SW480 (cell line): ENCODE measurements at places on chromosomes 7 and 10.

DNA sequence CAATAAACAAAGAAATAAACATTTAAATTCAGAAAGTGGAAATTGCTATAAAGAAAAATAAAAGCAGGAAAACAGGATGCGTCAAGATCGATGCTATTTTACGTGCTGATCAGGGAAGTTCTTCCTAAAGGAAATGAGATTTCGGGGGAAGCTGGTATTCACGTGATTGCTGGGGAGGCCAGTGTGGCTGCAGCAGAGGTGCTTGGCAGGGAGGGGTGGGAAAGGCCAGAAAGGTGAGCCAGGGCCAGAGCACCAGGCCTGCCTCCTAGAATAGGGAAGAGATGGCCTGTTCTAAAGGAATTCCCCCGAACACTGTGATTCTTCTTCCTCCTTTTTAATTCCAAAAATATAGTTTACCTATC, 923 bp upstream of the CREB3L2 start:
- DNase-seq, result no peak

GRCh38 chr10:118516716-118517115, 78.7 kb downstream of the PRLHR start:
- no peak for DNase-seq

GRCh38 chr7:34850681-34851080, 186.6 kb downstream of the DPY19L1 start:
- DNase-seq, result no peak

GRCh38 chr10:7411671-7412128, 866 bp upstream of the SFMBT2 start:
- DNase-seq, result no peak

DNA sequence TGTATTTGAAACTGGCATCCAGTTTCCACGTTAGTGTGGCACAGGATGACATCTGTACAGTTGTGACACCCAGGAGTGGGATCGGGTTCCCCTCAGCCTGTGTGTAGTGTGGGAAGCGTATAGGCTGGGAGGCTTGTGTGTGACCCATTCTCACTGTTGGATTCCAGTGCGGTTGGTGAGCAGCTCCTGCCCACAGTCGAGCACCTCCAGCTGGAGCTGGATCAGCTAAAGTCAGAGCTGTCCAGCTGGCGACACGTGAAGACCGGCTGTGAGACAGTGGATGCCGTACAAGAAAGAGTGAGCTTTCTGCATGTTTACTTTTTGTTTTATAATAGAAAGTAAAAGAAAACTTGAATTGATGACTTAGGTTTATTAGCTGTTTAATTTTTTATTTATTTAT, 18.7 kb upstream of the GET4 start:
- no peak for DNase-seq

DNA sequence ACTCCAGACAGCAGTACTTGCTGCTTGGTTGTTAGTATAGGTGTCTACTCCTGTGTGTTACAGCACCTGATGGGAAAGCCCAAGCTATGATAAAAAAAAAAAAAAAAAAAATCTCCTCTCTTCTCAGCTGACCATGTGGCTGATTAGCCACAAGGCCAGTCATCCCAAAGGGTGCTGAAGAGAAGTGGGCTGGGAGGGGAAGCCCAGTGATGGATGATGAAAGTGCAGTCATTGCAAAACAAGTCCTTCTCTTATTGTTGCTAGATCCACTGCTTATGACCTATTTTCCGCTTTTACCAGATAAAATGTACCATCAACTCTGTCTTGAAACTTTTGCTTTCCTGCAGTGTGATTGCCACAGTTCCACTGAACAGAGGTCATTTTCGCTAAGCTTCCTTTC, 1092.5 kb upstream of the C7orf33 start:
- no peak for DNase-seq

DNA sequence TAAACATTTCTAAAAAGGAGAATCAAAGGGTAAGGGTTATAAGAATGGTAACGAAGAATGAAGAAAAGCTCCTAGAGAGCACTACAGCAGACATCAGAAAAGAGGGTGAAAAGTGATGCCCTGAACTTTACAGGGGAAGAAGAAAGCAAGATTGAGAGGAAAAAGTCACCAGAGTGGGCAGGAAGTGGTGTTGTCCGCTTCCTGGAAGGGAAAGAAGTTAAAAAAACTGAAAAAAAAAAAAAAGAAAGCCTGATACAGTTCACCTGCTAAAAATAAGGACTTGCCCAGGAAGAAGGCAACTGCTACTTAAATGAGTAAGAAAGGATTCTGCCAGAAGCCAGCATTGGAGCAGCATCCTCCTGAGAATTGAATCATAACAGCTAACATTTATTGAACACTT, 330.1 kb upstream of the PHF14 start:
- no peak for DNase-seq

GRCh38 chr10:12509794-12510100, 160.4 kb downstream of the CAMK1D start:
- no peak for DNase-seq

- peak; percentile 44 for DNase-seq
Measured at GRCh38 chr7:93178213-93178612, 30.0 kb upstream of the SAMD9L start.

DNA sequence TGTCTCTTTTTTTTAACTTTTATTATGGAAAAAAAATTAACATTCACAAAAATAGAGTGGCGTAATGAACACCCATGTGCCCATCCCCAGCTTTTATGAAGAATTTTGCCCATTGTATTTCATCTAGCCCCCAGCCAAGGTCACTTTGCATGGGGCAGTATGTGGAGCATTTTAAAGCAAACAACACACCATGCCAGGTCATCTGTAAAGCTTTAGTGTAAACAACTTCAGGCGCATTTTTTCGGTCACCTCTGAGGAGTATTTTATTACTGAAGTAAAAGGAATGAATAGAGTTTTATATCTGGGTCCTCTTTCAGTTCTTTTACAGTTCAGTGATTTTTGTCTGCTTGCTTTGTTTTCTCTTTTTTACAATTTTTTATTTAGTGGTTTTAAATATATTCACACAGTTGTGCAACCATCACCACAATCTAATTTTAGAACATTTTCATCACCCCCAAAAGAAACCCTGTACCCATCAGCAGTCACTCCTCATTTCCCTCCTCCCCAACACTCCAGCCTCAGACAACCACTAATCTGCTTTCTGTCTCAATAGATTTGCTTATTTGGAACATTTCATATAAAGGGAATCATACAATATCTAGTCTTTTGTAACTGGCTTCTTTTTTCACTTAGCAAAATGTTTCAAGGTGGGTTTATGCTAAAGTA, 87.9 kb downstream of the SLC37A3 start:
- DNase-seq, result no peak

- peak; percentile 50 for DNase-seq
Measured at GRCh38 chr7:12685550-12685949, 1.9 kb upstream of the ARL4A start.

GRCh38 chr10:17144757-17145156, 15.1 kb upstream of the CUBN start:
- DNase-seq, result no peak

DNA sequence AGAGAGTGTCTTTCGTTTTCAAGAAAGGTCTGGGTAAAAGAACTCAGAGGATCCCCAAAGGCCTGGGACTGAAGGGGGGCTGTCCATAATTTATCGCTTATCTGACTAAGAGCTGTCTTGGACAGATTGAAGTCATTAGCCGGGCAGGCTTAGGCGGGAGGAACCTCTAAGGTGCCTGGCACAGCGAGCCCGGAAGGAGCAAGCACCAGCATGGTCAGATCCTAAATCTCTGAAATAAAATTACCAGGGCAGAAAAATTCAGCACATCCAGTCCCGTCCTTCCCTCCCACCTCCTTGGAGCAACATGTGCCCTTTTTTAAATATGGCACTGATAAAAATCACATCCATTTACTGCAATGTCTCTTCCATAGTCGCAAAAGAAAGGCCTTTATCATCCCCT, 86.8 kb downstream of the FAM204A start:
- DNase-seq, result no peak

GRCh38 chr7:38451840-38452239, 178.4 kb upstream of the TARP start:
- peak; percentile 49 for DNase-seq

- DNase-seq, result no peak
Measured at GRCh38 chr7:16055263-16055976, 365.9 kb downstream of the CRPPA start.

GRCh38 chr7:17558135-17558534, 259.7 kb downstream of the AHR start:
- DNase-seq, result no peak

DNA sequence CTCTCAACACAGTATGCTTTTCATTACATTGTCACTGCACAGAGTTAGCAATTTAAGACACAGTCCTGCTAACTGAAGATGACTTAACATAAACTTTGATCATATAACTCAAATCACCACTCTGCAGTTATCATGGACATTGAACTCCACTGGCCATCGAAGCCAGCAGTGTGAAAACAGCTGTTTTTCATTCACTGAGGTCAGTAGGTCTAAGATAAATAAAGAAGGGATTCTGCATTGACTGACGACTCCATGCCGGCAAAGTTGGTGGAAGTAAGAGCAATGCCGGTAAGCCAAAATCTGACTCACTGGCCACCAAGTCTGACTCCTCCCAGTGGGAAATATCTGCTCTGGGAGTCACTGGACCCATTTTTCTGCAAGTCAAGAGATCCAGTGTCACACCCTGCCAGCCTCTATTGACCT, 449.9 kb upstream of the ANKRD30A start:
- peak; percentile 20 for DNase-seq

DNA sequence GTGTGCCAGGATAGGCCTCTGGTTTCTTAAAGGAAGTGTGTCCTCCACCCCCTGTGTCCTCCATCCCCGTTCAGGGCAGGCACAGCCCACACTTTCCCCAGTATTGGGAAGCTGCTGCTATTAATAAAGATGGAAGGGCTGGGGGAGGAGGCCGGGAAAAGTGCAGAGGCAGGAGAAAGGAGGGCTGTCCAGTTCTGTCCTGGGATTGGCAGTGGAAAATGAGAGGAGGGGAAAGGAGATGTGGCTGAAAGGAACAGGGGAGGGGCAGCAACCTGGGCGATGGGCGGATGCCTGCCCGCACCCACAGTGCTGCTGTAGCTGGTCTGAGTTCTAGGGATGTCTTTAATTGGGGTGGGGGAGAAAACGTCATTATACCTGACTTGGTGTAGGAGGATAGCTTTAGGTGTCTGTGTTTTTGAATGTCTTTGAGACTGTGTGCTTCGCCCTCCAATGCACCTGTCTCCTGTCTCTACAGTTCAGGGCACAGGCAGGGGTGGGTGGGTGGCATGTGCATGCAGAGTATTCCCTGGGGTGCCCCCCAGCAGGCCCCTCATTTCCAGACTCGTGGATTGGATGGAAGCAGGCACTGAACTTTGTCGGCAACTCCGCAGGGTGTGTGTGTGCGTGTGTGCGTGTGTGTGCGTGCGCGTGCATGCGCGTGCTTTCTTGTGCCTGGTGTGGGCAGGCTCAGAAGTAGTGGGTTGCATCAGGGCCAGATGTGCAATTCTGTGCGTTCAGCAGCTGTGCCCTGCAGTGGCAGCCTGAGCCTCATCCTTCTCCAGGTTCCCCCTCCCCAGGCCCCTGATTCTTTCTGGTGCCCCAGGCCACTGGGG, 2.5 kb downstream of the TRIM8 start:
- no peak for DNase-seq

DNA sequence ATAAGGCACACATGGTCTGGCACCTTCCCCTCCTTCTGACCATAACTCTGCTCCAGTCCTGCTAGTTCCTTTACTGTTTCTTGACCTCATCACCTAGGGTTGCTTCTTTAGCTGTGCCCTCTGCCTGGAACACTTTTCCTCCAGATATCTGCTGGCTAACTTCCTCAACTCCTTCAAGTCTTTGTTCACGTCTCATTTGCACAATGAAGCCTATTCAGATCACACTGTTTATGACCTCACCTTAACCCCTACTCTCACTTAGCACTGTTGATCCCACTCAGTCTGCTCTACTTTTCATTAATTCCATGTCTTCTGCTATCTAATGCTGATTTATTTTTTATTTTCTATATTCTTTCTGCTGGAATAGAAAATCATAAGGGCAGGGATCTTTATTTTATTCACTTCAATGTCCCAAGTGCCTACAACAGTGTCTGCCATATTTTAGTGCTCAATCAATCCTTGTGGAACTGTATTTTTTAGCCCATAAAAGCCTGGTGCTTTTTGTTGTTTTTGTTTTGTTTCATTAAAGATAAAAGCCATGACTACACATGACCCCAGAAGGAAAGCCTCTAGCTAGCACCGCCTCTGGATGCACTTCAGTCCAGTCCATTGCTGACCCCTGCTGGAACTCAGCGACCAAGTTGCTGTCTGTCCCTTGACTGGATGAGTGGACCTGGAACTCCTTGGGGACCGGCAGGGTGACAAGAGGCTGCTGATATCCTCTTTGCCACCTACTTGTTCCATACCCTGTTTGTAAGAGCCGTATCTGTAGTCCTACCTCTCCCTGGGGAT, 12.3 kb downstream of the KLF14 start:
- DNase-seq, result peak; percentile 79

DNA sequence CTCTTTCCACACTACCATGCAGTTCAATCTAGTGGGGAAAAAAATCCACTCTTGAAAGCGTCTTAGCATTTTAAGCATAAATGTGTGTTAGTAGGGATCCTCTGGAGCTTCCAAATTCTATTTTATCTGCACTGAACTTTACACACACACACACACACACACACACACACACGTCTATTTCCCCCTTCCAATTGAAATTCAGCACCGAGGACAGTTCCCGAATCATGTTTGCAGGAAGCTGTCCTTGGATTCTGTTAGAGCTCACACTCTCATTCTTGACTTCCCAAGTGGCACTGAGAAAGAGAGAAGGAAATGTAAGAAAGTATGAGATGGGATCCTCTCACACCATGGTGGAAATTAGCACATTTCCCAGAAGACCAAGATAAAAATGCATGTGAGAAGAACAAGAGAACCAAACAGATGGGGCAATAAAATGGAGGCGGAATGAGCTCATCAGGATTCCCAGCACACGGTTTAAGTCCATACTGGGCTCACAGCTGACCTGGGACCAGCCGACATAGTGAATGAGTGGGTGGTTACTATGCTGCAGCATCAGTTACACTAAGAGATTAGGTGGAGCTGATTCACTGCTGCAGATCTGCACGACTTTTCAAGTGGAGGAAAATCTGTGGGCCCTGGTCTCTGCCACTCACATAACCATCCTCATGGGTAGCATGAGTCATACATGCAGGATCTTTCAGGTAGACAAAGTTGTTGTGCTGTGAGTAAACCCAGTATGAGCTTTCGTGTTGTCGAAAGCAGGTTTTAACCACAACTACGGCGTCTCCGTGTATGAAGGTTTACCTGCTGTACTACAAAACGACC, 3.3 kb upstream of the NPTX2 start:
- peak; percentile 48 for DNase-seq
